ENCODE measurements at places on chromosomes 4 and X.
A peak's percentile ranks its signal among the peaks of the same experiment; 100 is the strongest.

DNA sequence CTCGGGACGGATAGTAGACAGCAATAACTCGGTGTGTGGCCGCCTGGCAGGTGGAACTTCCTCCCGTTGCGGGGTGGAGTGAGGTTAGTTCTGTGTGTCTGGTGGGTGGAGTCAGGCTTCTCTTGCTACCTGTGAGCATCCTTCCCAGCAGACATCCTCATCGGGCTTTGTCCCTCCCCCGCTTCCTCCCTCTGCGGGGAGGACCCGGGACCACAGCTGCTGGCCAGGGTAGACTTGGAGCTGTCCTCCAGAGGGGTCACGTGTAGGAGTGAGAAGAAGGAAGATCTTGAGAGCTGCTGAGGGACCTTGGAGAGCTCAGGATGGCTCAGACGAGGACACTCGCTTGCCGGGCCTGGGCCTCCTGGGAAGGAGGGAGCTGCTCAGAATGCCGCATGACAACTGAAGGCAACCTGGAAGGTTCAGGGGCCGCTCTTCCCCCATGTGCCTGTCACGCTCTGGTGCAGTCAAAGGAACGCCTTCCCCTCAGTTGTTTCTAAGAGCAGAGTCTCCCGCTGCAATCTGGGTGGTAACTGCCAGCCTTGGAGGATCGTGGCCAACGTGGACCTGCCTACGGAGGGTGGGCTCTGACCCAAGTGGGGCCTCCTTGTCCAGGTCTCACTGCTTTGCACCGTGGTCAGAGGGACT is 5.7 kb upstream of the MSANTD1 start:
- no peak for DNase-seq

GRCh38 chrX:37653397-37654085 is 32.0 kb upstream of the XK start:
- no peak for DNase-seq

DNA sequence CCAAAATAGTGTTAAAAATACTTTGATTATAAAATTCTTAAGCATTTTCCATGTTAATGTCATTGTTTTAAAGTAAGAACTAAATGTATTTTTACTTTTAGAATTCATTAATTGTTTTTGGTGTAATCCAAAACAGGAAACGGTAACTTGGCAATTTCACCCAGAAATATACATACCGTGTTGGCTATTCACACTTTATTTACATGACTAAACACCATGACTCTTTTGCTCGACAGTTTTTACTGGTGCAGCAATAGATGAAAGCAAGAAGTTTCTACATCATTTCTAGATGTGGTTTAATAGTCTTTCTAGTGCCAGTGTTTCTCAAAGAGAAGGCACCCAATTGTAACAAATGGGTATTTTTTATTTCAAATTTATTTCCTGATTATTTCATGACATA is 25.6 kb upstream of the MAGEA1 start:
- DNase-seq, result no peak

DNA sequence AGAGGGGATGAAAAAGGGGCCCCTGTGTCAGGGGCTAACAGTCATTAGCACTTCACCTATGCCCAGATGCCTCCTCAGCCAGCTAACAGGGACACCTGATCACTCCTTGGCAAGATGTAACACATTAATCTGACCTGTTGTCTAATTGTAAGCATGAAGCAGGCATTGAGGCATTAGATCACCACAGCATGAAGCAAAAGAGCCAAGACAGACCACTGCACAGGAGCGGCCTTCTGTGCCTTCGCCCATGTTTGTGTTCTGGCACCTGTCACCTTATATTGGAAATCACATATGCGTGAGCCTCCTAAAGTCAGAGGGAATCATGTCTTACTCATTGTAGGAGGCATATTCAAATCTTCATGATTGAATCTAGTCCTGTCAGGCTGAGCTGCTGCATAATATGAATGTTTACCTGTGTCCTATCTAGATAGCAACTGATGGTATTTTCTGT is 48.4 kb downstream of the PTTG2 start:
- no peak for DNase-seq

DNA sequence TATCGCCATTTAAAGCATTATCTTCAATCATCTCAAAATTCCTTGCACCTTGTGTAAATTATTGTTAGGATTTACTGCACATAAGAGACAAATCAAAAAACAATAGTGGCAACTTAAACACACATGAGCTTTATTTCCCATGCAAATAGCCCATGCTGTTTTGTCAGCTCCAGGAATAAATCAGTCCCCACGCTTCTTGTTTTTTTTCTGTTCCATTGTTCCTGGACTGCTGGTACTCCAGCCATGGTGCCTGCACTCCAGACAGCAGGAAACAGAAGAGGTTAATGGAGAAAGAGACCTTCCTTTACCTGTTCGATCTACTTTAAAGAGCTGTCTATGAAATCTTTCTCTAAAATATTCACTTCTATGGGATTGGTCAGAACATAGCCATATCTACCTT is 1515.7 kb upstream of the TENM3 start:
- no peak for DNase-seq

DNA sequence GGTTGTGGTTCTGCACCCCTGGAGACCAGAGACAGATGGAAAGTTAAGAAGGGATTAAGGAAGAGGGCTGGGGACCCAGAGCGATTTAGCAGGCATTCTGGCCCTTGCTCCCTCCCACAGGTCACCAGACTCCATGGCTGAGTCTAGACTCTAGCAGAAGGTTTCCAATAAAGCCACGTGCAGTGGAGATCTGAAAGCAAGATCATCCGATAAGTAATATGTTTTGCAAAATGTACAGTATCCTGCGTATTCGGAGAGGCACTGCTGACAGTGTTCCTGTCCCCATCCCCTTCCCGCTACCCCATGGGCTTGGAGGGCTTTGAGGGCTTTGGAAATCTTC is 531 bp upstream of the GPRIN3 start:
- peak; percentile 24 for DNase-seq

GRCh38 chrX:106899276-106899675 is 3.9 kb downstream of the RIPPLY1 start:
- no peak for DNase-seq

- no peak for DNase-seq
Measured at GRCh38 chr4:99714179-99714578, 56.6 kb upstream of the C4orf54 start.

DNA sequence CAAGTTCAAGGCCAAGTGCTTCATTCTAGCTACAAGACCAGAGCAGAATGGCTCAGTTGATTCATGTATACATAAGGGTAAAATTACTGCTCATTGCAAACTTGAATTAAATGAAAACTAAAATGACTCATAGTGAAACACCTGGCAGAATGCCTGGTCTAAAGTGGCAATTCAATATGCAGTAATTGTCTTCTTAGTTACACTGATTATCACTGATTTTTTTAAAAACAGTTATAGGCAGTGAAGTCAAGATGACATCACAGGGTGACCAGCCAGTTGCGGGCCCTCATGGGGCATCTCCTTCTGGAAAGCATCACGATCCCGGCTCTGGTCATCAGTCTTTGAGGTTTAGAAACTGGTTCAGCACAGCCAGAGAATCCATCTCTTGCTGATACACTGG is 154.2 kb downstream of the RAB28 start:
- DNase-seq, result peak; percentile 47

Data from foreskin fibroblast (primary cell).